Heart left ventricle (tissue), 16 donors: ENCODE measurements at places on chromosomes 6 and 20. TPM values are rescaled to one million over a fixed set of nuclear protein-coding genes. Genes with fewer than 3 reads are reported as not detected.

DNA sequence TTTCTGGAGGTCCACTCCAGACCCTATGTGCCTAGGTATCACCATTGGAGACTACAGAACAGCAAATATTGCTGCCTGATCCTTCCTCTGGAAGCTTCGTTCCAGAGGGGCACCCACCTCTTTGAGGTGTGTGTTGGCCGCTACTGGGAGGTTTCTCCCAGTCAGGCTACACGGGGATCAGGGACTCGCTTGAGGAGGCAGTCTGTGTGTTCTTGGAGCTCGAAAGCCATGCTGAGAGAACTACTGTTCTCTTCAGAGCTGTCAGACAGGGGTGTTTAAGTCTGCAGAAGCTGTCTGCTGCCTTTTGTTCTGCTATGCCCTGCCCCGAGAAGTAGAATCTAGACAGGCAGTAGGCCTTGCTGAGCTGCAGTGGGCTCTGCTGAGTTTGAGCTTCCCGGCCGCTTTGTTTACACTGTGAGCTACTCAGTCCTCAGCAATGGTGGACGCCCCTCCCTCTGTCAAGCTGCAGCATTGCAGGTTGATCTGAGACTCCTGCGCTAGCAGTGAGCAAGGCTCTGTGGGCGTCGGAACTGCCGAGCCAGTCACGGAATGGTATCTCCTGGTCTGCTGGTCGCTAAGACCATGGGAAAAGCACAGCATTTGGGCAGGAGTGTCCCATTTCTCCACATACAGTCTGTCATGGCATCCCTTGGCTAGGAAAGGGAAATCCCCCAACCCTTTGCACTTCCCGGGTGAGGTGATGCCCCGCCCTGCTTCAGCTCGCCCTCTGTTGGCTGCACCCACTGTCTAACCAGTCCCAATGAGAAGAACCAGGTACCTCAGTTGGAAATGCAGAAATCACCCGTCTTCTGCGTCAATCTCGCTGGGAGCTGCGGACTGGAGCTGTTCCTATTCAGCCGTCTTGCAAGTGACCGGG lies 32.5 kb upstream of the ASCC3 start:
- no peak for DNase-seq

GRCh38 chr6:53458105-53458866 lies 86.6 kb downstream of the GCLC start:
- DNase-seq, result no peak

DNA sequence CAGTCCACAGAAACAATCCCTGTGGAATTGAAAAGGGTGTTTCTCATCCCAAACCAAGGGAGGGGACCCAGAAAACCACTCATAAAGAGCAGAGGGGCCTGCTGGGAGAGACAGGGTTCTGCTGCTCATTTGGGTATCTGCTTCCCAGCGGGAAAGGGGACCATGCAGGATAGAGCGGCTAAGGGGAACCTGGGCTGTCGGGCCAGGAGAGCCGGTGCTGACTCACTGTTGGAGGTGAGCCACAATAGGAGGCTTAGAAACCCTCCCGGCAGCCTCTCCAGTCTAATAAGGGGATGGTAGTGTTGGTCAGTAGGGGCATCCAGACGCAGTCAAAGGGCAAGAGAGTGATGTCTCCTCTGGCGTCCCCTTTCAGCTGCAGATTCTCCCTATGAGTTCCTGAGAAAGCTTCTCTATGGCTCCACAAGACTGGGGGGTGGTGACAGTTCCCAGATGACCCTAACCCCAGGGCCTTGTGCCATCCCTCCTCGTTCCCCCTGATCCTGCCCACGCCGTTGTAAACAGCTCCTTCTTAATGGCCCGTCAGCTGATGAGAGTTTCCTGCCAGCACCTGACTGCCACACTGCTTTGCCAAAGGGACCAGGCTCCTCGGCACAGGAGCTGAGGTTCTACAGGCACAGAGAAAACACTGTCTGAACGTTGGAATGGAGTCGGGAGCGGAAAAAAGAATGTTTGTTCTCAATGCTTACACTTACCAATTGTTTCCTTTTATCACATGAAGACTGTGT lies 646.1 kb upstream of the DEFB115 start:
- DNase-seq, result no peak

SCAND1 gene
- 50.6 TPM for total RNA-seq

GRCh38 chr20:22801528-22801927 lies 217.2 kb upstream of the FOXA2 start:
- no peak for DNase-seq

- no peak for DNase-seq
These were observed 66.8 kb downstream of the ARHGAP18 start for GRCh38 chr6:129643176-129643575.

GRCh38 chr6:28413681-28414080 lies 14.1 kb upstream of the ZSCAN12 start:
- DNase-seq, result no peak

DNA sequence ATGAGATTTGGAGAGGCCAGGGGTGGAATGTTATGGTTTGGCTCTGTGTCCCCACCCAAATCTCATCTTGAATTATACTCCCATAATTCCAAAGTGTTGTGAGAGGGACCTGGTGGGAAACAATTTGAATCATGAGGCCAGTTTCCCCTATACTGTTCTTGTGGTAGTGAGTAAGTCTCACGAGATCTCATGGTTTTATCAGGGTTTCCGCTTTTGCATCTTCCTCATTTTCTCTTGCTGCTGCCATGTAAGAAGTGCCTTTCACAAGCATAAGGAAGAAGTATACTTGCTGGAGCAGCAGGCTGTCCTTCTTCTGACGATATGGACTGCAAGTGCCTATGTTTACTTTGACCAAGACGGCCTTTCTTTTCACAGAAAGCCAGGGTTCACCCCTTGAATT lies 270.5 kb downstream of the ESR1 start:
- no peak for DNase-seq

ZNF831 gene
- 0.08 TPM for total RNA-seq

EIF2S2 gene
- total RNA-seq, result 53.8 TPM

GRCh38 chr20:35091816-35092523 lies 637 bp downstream of the TRPC4AP start:
- peak; percentile 83 for DNase-seq

GRCh38 chr6:22926790-22927354 lies 357.5 kb downstream of the HDGFL1 start:
- DNase-seq, result no peak

DNA sequence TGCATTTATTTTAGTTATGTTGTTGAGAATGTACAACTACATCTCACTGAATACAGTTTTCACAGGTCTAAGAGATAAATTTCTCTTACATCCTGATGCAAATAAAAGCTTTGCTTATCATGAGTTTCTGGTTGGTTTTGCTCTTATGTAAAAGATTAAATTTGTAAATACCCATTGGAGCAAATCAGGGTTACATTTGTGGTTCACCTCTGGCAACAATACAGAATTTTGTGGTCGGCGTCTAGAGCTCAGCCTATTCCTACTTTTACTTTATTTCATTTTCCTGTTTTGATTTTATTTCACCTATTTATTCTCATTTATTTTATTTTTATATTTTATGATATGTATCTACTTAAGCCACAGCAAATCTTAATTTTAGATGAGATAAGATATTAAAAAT lies 271.9 kb upstream of the MARCKS start:
- DNase-seq, result no peak

DNA sequence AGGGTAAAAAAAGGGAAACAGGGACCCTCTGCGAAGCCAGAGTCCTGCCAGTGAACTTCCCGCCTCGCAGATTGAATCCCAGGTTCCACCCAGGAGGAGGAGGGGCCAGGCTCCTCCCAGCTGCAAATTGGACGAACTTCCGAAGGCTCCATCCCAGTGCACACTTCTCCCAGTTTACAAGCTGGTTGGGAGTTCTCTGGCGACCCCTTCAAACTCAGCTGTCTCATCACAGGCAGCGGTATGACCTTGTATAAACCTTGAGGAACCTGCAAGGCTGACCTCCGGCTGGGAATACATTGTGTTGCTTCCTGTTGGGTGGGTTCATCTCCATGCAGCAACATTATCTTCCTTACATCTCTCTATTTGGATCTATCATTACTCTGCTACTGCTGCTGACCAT lies 962.7 kb downstream of the GRIK2 start:
- no peak for DNase-seq

- DNase-seq, result no peak
These were observed 841.6 kb upstream of the GJE1 start for GRCh38 chr6:141290941-141291721.

- DNase-seq, result no peak
These were observed 236.7 kb downstream of the HAO1 start for GRCh38 chr20:7703551-7703961.

- no peak for DNase-seq
These were observed 25.1 kb downstream of the JAG1 start for GRCh38 chr20:10648651-10649050.

- DNase-seq, result no peak
These were observed 862.7 kb upstream of the FLRT3 start for GRCh38 chr20:15200147-15200565.

GRCh38 chr6:5305968-5306626 lies 44.8 kb downstream of the FARS2 start:
- DNase-seq, result no peak

PCMTD2 gene
- total RNA-seq, result 99.8 TPM

APOM gene
- 1.5 TPM for total RNA-seq

DNA sequence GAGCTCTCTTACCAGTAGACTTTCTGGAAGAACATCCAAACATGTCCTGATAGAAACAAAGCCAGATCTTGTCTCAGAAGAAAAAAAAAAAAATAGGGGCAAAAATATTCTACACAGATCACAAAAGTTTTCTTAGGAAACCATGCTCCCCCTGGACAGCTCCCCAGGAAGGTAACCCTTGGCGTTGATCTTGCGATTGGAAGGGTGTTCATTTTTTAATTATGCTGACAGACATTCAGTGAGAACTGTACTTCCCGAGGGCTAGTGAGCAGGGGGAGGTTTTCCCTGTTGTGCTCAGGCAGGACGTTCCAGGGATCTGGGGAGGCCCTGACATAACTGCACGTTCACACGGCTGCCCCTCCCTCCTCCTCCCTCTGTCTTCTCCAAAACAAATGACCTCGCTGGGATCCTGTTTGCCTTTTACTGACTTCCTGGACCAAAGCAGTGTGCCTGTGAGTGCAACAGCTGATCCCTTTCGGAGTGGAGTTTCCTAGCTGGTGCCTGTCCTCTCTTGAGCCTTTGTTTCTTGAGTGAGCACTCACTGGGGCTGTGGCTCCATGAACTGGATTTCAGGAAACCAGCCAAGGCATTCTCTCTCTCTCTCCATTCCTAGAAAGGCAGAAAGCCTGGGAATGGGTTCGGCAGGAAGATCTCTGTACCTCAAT lies 46.7 kb downstream of the MARCKS start:
- DNase-seq, result peak; percentile 50

FOXQ1 gene
- not detected for total RNA-seq

- DNase-seq, result no peak
These were observed 30.0 kb upstream of the FABP7 start for GRCh38 chr6:122749451-122750050.

HSPA1L gene
- 1.5 TPM for total RNA-seq

DNA sequence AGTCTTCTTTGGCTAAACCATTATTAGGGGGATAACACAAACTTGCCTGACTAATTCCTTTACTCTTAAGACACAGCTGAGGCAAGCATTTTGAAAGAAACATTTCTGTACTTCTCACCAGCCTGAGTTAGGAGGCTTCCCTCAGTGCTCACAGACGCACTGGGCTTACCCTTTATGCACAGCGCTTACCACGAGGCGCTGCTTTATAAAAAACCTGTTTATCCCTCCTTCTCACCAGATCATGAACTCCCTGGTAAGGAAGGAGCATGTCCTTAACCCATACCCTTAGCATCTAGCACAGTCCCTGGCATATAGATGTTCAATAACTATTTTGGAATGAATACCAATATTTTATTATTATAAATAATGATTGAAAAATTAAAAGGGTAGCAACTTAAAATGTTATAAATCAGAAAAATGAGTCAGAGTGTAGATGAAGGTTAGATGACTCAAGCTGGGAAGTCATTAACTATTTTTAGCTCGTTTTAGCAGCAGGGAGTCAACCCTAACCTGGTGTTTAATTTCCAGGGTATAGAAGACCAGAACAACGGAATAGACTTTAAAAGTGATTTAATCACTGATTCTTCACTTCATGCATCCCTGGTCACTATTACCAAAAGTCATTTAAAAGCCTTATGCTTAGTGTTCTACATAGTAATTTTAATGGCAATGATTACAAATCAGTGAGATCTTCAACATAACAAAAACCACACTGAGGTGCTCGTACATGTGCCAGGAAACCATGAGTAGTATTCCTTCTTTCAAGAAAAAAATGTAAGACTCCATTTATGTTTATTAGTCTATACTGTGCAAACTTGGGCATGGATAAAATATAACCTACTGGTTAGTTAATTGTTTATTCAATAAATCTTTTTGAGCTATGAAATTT lies 4.1 kb upstream of the TPD52L1 start:
- DNase-seq, result no peak

DEFB132 gene
- not detected for total RNA-seq

DNA sequence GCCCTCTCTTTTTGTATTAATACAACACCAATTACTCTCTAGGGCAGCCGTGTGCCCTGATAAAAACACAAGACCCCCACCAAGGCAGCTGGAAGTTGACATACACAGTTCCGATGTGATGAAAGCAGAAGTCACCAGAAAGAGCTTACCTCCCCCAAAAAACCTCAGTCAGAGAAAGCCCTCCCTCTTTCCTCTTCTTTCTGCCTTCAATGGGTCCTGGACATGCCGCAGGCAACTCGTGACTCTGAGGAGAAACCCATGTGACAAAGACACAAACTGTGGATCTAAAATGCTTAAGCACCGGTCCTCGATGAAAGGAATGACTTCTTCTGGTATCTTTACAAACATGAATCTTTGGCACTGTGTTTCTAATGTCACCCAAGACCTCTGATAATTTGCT lies 117.7 kb upstream of the CCDC28A start:
- no peak for DNase-seq

GRCh38 chr6:101080597-101080996 lies 199.5 kb upstream of the ASCC3 start:
- no peak for DNase-seq

DNA sequence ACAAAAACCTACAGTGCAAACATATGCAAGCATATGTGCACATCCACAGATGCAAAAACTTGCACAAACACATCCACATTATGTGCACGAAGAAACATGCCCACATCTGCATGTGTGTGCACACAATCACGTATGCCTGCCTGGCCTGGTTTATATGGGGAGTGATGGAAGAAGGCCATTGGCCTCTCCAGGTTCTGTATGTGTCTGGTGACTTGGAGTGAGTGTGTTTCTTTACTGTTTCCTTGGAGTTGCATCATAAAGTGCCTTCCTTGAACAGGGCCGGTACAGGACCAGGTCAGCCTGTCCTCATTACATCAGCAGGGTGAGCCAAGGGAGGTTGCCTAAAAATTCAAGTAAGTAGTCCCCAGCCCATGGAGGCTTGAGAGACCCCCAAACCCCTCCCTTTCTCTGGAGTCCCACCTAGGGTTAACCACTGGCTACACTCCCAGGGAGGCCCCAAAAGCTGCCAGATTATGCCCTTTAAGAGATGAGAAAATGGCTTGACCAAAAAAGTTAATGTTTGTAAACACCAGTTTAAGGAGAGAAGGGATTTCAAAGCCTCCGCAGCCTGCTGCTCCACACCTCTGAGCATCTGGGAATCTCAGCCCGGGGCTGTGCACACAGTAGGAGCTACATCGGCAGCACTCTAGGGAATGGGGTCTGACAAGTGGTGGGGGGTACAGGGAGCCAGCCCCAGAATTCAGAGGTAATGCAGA lies 140.8 kb downstream of the VEGFA start:
- no peak for DNase-seq

GRCh38 chr20:5665417-5665816 lies 84.8 kb upstream of the SHLD1 start:
- no peak for DNase-seq

GRCh38 chr6:136990754-136991153 lies 54.0 kb downstream of the IL20RA start:
- DNase-seq, result no peak

- no peak for DNase-seq
These were observed 165.8 kb upstream of the SALL4 start for GRCh38 chr20:51968151-51968550.
